Large intestine (tissue), 12 donors: ENCODE measurements at places on chromosomes 16 and 17. TPM values are rescaled to one million over a fixed set of nuclear protein-coding genes. Genes with fewer than 3 reads are reported as not detected.

The PPM1E gene
- 1.2 TPM for polyA plus RNA-seq

The ATPAF2 gene
- polyA plus RNA-seq, result 24.8 TPM

The CCDC154 gene
- polyA plus RNA-seq, result 2.9 TPM

The EPX gene
- 0.24 TPM for polyA plus RNA-seq

The RASD1 gene
- polyA plus RNA-seq, result 20.0 TPM

The CRYM gene
- 4.0 TPM for polyA plus RNA-seq

The PLLP gene
- polyA plus RNA-seq, result 117 TPM

The KRTAP4-4 gene
- polyA plus RNA-seq, result not detected

The NLRC3 gene
- 2.5 TPM for polyA plus RNA-seq

The INCA1 gene
- 4.6 TPM for polyA plus RNA-seq

The NRN1L gene
- polyA plus RNA-seq, result 1.6 TPM

The PDILT gene
- polyA plus RNA-seq, result not detected

The PABPN1L gene
- polyA plus RNA-seq, result 0.12 TPM

The PLXDC1 gene
- polyA plus RNA-seq, result 4.1 TPM

The GIT1 gene
- polyA plus RNA-seq, result 37.6 TPM

The CBFA2T3 gene
- polyA plus RNA-seq, result 7.4 TPM

The HAP1 gene
- 0.39 TPM for polyA plus RNA-seq

The SDF2 gene
- polyA plus RNA-seq, result 54.6 TPM

The ADAM11 gene
- polyA plus RNA-seq, result 1.2 TPM

The CES5A gene
- polyA plus RNA-seq, result not detected

The CCL2 gene
- polyA plus RNA-seq, result 34.5 TPM

- no peak for DNase-seq
These were observed 5.4 kb upstream of the FAM83G start for GRCh38 chr17:19009970-19010369.

DNA sequence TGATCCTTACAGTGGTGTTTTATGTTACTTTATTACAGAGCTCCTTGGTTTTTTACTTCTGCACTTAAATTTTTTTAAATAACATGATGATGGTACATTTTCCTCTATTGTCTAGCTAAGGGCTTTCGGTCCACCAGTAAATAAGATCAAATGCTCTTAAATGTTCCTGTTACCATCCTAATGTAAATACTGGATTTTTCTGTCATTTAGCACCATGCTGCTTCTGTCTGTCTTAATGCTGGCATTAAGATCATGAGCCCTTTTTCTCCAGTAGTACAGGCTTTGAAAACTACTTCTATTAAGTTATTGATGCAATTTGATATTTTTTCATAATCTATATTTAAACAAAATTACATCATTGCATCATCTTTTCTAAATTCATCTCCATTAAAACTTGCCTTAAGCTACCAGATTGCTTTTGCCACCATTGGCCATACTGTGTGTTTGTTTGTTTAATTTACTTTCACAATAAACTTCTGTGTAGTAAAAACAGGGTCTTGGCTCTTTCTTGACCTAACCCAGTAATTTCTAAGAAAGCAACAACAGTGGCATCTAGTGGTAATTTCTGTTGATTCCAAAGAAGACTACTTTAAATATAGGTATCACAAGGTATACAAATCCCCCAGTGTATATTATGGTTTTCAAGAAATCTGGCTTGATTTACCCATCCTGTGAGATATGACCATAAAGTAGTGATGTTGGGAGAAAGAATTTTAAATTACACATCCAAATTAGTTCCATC is 9.0 kb upstream of the PHAF1 start:
- DNase-seq, result peak; percentile 17

GRCh38 chr16:54875443-54875842 is 55.2 kb upstream of the IRX5 start:
- DNase-seq, result no peak

DNA sequence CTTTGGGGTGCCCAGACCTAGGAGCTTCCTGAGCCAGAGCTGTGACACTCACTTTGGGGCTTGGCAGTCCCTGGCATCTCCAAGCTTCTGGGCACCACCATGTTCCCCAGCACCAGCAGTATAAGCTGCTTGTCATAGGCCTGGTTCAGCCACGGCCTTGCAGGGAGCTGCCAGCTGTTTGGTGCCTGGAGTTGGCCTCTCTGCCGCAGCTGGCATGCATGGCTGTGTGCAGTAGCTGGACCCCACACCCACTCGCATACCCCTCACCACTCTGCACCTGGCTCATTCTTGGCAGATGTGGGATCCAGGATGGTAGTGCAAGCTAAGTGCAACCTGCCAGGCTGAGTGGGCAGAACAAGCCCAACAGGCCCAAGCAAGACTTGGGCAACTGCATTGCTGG is 73.4 kb upstream of the BRD7 start:
- DNase-seq, result no peak

DNA sequence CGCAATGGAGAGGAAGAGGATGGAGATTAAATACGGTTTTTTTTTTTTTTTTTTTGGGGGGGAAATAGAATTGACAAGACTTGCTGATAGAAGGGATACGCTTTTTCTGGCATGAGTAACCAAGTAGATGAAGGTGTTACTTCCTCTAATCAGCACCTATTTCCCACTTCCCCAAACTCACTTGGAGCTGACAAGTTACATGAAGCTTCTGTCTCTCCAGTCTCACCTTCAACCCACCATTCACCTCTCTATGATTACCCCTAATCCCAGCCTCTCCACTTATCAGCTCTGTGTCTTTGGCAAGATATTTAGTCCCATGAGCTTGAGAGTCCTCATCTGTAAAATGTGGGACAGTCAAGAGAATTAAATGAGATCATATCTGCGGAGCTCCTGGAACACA is 185.9 kb upstream of the HS3ST3A1 start:
- DNase-seq, result no peak

GRCh38 chr16:25228372-25228771 is 11.6 kb downstream of the AQP8 start:
- no peak for DNase-seq

DNA sequence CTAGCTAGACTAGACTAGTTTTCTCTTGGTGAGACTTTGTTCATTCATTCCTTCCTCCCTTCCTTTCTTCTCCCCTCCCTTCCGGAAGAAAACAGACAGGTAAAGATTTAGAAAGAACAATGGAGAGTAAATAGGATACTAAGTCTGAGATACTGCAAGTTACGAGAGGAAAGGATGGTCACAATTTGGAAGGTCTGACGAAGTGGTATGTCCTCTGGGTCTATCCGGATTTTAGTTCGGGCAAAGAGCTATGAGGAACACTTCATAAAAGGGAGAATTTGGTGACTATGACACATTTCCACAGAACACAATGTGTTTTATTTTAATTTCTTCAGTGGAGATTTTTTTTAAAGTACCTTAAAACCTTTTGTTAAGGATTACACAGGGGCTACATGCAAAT is 107.7 kb downstream of the BRIP1 start:
- no peak for DNase-seq

- DNase-seq, result no peak
These were observed 164.0 kb upstream of the HS3ST3A1 start for GRCh38 chr17:13765701-13766100.

DNA sequence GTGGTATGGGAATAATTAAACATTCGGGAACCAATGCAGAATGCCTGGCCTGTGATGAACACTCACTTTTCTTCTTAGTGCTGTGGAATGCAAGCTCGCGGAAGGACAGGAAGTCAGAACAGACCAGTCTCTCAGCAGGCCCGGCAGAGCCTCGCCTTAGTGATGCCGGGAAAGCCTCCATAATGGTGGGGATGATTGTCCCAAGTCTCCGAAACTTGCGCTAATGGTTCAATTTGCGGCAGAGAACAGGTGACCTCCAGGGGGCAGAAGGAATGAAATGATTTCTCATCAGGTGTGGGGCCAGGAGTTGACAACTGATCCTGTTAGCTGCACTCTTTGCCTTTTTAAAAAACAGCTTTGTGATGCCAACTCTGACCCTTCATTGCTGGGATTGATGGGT is 170.6 kb downstream of the GSG1L start:
- DNase-seq, result no peak

DNA sequence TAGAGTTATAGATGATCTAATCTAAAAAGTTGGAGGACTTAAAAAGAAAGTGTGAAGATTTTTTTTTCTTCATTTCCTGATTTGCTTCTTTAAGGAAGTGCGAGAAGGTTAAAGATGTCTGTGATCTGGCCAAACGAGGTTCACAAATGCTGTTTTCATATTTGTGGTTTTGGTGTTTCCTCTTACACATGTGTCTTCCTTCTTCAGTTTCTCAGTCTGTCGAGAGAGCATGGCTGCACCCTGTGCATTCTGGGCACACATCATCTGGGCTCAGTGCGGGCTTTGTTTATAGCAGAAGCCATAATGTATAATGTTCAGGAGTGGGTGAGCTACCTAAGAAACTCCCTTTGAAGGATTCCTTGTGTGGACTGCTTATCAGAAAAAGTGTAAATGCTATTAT is 260.4 kb upstream of the TBX2 start:
- peak; percentile 32 for DNase-seq

DNA sequence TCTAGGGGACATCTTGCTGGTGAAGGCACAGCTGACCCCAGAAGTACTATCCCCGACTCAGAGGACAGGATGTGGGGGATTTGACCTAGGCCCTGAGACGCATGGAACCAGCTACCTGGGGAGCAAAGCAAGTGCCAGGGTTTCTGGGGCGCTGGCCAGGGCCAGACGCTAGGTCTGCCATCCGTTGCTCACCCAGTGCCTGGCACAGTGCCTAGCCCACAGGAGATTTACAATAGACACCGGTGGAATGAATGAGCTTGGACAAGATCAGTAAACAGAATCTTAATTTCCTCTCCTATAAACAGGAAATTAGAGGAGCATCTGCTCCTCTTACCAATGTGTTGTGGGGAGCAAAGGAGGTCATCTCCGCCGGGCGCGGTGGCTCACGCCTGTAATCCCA is 5.0 kb downstream of the RPRML start:
- DNase-seq, result no peak

- DNase-seq, result no peak
These were observed 164.6 kb upstream of the RPH3AL start for GRCh38 chr17:517181-517580.

GRCh38 chr16:89536886-89537548 is 23.5 kb upstream of the RPL13 start:
- no peak for DNase-seq

DNA sequence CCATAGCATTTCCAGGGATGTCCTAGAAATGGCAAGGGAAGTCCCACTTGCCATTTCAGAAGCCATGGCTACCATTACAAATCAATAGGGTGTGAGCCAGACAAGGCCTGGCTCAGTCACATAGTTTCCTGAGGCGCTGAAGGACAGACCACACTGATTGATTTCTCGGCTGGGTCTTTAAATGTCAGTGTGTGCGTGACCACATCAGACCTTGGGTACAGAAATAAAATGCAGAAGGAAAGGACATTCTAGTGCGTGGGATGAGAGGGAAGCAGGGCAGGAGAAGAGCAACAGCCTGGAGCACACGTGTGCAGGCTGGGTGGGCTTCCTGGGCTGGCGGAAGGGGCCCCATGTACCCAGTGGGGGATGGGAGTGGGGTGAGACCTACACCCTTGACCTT is 58.7 kb upstream of the LYRM9 start:
- DNase-seq, result no peak

- DNase-seq, result no peak
These were observed 435.3 kb downstream of the HAPSTR1 start for GRCh38 chr16:9526791-9527190.

DNA sequence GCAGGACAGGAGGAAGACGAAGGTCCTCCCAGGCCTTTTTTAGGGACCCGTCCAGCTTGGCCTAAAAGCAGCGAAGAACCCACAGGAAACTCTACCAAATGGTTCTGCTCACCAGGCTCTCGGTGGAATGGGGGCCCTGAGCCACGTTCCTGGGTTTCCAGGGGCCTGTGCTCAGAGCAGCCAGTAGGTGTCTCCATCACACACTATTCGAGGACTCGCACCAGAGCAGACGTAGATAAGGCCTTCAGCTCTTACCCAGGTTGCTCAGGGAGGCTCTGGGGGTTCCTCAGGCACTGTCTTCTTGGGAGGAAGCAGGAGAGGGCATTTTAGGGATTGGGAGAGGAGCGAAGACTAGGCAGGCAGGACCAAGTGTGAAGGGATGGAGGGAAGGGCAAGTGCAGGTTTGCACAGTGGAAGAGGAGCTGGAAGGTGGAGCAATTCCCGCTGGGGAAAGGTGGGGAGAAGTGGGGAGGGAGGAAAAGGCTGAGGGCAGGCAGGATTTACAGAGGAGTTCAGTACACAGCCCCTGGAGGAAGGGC is 157.1 kb downstream of the RGS9 start:
- peak; percentile 69 for DNase-seq

DNA sequence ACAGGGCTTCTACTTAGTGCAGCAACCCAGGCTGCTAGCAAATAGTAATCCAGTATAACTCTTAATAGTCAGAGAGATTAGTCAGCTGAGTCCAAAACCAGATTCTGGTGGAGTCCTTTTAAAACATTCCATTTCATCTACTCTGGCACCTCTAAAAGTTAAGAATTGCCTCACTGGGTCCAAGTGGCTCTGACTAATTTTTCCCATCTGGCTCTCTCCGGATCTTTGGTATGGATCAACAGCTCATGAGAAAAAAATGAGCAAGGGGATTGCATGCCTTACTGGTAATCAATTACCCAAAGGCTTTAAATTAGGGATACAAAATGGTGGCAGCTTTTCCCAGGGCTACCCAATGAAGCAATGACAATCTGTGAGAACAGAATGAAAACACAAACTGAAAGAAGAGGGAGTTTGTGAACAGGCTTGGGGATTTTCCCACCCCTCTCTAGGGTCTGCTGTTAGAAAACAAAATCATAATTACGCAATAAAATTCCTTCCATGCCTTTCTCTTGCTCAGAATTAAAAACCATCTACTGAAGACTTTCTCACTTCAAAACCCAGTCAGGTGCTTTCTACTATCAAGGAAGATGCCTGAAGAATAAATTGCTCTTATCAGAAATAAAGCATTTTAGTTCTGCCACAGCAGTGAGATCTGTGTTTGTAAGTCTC is 84.6 kb upstream of the PMFBP1 start:
- no peak for DNase-seq

GRCh38 chr16:25210758-25211157 is 6.0 kb upstream of the AQP8 start:
- peak; percentile 66 for DNase-seq
